Hippocampal formation (tissue), 2 donors: ENCODE measurements at places on chromosomes 6 and 20.

- no peak for DNase-seq
These were observed 196.8 kb upstream of the HDDC2 start for GRCh38 chr6:125498606-125499005.

- DNase-seq = no peak
These were observed 37.0 kb upstream of the ECI2 start for GRCh38 chr6:4172368-4172767.

GRCh38 chr6:110537208-110538123 lies 61.1 kb upstream of the SLC22A16 start:
- DNase-seq = peak; percentile 32

- DNase-seq = no peak
These were observed 185.6 kb downstream of the GJA10 start for GRCh38 chr6:90079560-90080490.

DNA sequence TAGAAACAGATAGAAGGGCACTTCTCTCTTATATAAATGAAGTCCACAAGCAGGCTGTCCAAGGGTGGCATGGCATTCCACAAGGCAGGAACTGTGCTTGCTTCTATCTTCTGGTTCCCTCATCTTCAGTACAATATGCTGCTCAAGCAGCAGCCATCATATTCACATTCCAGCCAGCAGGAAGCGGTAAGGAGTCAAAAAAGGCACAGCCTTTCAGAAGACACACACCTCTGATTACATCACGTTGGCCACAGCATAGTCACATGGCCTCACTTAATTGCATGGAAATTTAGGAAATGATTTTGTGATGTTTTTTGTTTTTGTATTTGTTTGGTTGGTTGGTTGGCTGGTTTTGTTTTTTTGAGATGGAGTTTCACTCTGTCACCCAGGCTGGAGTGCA lies 19.0 kb downstream of the REM1 start:
- DNase-seq = no peak

DNA sequence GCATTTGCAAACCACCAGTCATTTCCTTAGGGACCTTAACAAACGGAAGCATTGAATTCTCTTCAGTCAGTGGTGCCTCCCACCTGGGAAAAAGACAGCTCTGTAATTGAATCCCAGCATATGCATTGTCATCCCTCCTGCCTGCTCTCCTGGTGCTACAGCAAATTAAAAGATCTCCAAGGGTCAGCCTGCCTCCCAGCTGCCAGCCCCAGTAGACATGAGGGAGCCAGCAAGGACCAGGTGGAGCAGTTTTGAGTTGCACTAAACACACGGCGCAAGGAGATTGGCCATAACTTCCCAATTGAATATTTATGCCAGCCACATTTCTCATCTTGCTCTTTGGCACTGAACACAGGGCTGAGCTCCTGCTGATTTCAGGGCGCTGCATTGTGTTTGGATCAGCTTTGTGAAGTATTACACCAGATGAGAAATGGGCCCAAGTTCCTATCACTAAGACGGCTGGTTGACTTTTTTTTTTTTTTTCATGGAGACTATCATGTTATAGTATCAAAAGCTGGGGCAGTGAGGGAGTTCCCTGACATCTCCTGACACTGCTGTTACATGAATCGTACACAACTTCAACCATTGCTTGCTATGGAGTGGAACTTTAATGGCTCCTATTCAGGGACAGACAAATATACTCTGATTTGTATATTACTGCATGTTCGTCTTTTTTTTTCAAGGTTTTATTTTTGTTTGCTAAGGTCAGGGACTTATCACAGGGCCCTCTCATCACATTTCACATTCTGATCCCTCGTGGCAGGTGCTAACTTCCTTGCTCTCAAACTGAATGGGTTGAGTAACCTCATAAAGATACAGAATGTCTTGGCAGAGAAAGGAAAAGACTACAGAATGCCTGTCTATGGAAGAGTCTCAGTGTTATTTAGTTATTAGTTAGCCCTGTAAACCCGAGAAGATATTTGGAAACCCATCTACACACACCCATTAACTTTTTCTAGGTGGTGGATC lies 191.1 kb downstream of the EYA4 start:
- DNase-seq = no peak

DNA sequence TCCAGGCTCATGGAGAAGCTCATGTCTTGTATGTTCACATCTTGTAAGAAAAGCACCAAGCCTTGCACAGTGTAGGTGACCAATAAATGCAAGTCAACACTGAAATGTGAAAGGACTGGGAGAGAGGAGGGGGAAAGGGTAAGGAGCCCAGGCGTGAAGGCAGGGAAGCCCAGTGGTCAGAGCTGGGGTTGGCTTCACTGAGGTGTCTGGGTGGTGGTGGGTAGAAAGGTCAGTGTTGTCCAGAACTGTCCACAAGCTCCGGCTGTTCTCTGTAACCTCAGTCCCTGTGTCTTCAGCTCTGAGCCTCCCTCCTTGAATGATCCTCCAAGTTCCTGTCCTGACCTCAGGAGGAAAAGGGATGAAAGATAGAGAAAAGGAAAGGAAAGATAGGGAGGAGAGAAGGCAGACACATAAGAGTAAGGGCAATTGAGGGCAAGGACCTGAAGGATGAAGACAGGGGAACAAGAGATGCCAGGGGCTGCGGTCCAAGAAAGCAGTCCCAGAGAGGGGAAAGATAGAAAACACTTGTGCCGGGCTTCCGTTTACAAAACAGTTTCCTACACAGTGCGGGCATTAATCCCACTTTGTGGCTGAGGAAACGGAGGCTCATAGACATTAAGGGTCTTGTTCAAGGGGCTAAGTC lies 2.4 kb upstream of the TNXB start:
- no peak for DNase-seq

GRCh38 chr6:34549026-34549803 lies 6.9 kb downstream of the SPDEF start:
- no peak for DNase-seq

GRCh38 chr20:47971058-47971791 lies 185.9 kb upstream of the SULF2 start:
- no peak for DNase-seq

GRCh38 chr6:89596484-89596883 lies 42.1 kb downstream of the LYRM2 start:
- DNase-seq = no peak

DNA sequence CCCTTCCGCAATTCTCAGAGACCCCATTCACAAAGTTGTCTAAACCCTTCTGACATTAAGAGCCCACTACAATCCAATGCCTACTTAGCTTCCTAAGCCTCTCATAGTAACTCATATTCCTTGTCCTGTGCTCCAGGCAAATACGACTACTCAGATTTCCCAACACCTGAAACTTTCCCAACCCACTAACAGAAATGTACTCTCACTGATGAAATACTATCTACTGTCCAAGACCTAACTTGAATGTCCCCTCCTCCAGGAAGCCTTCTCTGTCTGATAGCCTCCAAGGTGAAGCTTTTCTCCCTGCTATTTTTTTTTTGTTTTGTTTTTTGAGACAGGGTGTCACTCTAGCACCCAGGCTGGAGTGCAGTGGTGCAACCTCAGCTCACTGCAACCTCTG lies 30.4 kb downstream of the GPLD1 start:
- no peak for DNase-seq

GRCh38 chr20:23094927-23095326 lies 8.8 kb upstream of the CD93 start:
- no peak for DNase-seq

DNA sequence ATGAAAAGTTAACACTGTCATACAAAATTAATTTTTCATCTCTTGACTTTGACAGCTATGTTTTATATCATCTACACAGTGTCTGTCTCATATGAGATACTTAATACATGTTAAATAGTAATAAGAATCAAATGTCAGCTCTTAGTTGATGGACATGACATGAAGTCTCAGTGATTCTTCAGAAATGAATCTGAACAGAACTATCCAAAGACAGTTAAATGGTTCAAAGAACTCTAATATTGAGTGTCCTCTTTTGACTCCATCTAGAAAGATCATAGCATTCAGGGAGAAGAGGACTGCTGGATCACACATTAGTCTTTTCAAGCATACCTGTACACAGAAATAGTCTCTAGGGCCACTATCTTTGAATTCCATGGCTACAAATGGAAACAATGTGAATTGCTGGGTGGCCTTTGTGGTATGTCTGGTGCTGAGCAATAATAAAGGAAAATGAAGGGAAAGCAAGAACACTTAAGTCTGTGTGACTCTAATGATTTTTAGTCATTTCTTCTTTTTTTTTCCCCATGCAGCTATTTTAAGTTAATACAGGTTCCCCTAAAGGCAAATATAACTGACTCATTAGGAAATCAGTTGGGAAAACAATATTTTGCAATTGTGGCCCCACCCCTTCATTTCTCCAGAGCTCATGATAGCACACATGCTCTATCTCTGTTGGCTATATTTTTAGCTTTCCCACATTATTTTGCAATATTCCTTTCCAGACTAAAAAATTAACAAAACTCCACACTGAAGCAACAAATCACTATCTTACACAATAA lies 367.5 kb downstream of the GRIK2 start:
- DNase-seq = no peak

DNA sequence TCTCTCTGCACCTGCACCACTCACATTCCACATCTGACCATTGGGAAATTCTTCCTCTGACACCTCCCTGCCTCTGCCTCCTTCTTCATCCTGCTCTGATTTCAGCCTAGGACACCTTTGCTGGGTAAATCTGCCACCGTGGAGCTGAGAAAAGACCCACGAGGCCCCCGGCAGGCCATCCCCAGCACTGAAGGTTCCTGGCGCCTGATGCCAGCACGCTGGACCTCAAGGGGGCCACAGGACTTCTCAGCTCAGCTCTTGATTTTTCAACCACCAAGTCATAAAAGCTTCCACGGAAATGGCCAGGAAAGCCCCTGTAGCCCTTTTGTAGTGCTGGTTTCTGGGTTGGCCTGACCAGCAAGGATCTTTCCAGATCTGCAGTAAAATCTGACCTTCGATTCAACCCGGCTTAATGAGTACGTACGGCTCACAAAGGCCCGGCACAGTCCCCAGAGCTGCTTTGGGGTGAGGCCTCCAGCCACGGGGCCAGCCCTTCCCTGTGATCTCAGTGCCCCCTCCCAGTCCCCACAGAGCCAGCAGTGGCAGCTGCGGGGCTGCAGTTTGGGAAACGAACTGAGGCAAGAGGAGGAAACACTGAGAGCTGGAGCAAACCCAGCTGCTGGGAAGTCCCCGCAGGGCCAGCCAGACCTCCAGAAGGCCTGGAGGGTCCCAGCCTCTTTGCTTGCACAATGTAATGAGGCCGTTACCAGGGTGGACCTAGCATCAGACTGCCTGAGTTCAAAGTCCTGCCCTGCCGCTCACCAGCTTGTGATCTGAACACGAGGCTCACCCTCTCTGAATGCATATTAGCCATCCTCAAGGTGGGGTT lies 157.5 kb downstream of the BMP7 start:
- no peak for DNase-seq

GRCh38 chr6:52566201-52566600 lies 10.7 kb downstream of the TRAM2 start:
- no peak for DNase-seq

- no peak for DNase-seq
These were observed 19.0 kb downstream of the DLL1 start for GRCh38 chr6:170271771-170272314.

DNA sequence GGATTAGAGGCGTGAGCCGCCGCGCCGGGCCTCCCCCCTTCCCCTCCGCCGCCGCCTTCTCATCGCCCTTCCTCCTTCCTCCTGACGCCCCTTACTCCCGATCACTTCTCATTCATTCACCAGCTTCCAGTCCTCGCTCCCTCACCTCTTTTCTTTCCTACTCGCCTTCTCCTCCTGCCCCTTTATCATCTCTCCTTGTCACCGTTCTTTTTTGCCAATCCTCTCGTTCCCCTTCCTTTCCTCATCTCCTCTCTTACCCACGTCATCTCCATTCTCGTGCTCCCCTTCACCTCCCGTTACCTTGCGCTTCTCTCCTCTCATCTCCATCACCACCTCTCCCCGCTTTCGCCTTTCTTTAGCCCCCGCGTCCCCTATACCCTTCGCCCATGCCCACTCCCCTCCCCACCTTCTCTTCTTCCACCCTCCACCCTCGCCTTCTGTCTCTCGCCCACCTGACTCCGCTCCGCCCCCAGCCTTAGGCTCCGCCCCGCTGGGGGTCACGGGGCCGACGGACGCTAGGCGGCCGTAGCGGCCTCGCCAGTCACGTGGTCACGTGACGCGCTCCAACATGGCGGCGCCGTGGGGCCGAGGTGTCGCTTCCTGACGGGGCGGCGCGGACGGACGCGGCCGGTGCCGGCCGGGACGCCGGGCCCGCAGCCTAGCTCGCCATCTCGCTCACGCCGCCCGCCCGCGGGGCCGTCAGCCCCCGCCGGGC lies at the start of gene ARFGEF2:
ARFGEF2 (plus strand) TSS at position 544 of the 715 bp plus-strand sequence. CDS start 179 bp downstream, outside the sequence.
- peak; percentile 88 for DNase-seq

GRCh38 chr6:156026486-156027247 lies 571.0 kb upstream of the NOX3 start:
- no peak for DNase-seq

GRCh38 chr20:6829510-6830116 lies 62.1 kb downstream of the BMP2 start:
- no peak for DNase-seq

GRCh38 chr6:138806889-138807288 lies 11.0 kb downstream of the ECT2L start:
- DNase-seq = no peak

- DNase-seq = no peak
These were observed 176.8 kb upstream of the NT5E start for GRCh38 chr6:85273046-85273445.

- DNase-seq = no peak
These were observed 83.4 kb downstream of the TSHZ2 start for GRCh38 chr20:53055367-53056067.

DNA sequence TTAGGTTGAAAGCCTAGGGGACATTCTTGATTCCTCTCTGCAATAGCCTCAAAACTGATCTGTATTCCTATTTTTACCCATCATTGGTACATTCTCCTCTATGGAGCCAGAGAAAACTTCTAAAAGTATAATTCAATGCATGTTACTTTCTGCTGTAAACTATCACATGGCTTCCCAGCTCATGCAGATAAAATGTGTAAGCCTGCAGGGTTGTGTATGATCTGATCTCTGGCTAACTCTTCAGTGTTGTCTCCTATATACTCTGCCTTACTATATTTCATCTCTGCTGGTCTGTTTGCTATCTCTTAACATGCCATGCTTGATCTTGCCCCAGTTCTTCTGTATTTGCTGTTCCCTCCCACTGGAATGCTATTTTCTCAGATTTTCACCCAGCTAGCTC lies 323.3 kb upstream of the RSPO3 start:
- DNase-seq = no peak

- DNase-seq = no peak
These were observed 137.0 kb upstream of the HEY2 start for GRCh38 chr6:125612345-125612846.

DNA sequence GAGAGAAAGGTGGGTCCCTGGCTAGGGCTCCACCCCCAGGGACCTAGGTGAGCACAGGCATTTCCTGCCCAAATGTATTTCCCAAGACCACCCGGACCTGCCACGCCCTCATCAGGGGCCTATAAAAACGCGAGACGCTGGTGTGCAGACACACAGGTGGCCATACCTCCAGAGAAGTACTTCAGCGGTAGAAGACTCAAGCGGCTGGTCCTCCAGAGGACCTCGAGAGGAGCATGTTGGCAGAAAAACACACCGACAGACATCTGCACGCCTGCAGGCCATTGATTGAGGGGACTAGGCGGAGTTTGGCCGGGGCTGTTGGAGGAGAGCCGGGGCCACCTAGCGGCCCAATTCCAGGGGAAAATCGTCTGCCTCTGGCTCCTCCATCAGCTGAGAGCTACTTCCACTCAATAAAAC lies 695.8 kb upstream of the MMS22L start:
- no peak for DNase-seq

GRCh38 chr6:132746048-132746447 lies 11.7 kb downstream of the VNN2 start:
- no peak for DNase-seq

- DNase-seq = no peak
These were observed 10.7 kb downstream of the PKIB start for GRCh38 chr6:122620902-122621301.
